Activated naive CD8-positive, alpha-beta T cell treated with anti-CD3 and anti-CD28 coated beads for 36 hours (primary cell): ENCODE measurements at places on chromosomes 11 and 22.

DNA sequence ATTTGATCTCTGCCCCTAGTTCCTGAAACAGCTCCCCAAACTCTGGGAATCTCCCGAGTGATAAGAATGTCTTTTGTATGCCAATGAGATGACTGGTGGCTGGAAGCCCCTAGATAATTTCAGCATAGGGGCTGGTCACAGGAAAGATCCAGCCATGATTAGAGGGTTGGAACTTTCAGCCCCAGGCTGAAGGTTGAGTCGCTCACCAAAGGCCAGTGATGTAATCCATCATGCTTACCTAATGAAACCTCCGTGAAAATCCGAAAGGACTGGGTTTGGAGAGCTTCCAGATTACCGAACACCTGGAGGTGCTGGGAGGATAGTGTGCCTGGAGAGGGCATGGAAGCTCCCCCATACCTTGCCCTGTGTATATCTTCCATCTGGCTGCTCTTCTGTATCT is 26.0 kb downstream of the LRRC32 start:
- no peak for DNase-seq

- DNase-seq: no peak
These were observed 4.3 kb upstream of the OR51V1 start for GRCh38 chr11:5204787-5205186.

- DNase-seq: peak; percentile 5
These were observed at the start of gene ANO5 for GRCh38 chr11:22192642-22193347. Gene ANO5, plus strand, starts transcription at chr11:22193085. Its CDS starts 408 bp downstream, at chr11:22193493.

- DNase-seq: no peak
These were observed 939.7 kb downstream of the DLG2 start for GRCh38 chr11:84687433-84687832.

GRCh38 chr11:115695677-115696364 is 191.6 kb upstream of the CADM1 start:
- no peak for DNase-seq

DNA sequence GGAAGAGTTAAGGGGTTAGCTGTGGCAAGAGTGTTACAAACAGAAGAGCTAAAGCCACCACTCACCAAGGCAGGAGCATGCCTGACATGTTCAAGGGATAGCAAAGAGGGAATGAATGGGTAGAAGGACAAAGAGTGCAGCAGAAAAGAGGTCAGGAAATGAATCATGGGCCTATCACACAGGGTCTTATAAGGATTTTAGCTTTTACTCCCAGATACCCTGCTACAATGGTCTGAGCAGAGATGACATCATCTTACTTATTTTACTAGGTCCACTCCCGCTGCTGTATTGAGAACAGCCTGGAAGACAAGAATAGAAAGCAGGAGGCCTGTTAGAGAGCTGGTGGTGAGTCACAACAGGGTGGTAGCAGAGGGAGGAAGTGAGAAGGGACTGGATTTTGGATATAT is 9.8 kb downstream of the TRAF6 start:
- DNase-seq: no peak

DNA sequence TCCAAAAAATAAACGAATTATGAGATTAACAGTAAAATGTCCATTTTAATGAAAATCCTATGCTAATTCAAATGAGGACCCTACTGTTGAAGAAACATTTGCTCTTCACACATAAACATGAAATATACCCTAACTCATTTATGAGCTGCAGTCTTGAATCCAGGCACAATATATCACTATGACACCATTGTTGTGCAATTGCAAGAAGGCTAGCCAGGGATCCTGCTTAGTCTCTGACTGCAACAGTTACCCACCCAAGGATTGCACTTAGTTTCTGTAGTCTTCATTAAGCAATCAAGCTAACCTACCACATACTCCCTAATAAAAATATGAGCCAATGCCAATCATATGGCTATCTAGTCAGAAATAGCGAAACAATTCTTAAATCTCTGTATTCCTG is 981.0 kb upstream of the FAT3 start:
- no peak for DNase-seq

DNA sequence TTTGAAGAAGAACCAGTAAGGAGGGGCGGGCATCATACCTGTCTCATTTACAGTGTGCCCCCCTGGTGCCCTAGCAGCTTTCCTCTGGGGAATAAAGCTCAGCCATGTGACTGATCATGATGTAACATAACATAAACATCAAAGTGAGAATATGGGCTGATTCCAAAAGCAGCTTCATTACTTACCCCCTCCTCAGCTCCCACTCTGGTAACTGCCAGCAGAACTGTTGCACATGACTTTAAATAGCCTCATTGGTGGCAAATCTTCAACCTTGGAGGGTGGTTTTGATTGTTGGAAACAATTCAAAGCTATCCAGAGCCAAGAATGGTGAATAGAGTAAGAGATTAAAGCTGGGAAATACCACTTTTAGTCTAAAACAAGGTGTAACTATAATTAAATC is 384.6 kb downstream of the BUD13 start:
- DNase-seq: no peak

GRCh38 chr11:87572881-87573280 is 535.1 kb downstream of the TMEM135 start:
- no peak for DNase-seq

GRCh38 chr11:11482730-11483129 is 129.7 kb upstream of the CSNK2A3 start:
- DNase-seq: no peak

DNA sequence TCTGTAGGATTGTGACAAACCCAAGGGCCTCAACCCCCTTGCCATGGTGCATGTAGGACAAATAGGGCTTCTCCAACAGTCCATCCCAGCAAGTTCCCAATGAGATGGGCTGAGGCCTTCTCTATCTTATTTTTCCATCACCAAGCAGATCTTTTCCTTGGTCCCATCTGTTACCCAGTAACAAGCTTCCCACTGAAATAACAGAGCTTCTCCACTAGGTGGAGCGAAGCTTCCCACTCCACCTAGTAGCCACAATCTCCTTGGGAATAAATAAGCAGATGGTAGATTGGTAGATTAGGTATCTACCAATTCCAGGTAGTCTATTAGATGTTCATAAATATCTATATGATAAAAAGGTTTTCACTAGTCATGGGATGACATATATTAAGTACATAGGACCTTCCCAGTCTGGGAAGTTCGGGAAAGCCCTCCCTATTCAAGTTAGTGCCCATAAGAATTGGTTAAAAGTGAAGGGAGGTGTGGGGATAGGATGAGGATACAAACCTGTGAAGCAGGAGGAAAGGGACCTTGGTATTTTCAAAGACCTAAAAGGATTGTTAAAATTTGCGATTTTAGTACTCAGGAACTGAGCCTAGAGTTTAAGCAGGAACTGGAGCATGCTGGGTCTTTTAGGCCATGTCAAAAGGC is 5.9 kb upstream of the OR52L1 start:
- no peak for DNase-seq

DNA sequence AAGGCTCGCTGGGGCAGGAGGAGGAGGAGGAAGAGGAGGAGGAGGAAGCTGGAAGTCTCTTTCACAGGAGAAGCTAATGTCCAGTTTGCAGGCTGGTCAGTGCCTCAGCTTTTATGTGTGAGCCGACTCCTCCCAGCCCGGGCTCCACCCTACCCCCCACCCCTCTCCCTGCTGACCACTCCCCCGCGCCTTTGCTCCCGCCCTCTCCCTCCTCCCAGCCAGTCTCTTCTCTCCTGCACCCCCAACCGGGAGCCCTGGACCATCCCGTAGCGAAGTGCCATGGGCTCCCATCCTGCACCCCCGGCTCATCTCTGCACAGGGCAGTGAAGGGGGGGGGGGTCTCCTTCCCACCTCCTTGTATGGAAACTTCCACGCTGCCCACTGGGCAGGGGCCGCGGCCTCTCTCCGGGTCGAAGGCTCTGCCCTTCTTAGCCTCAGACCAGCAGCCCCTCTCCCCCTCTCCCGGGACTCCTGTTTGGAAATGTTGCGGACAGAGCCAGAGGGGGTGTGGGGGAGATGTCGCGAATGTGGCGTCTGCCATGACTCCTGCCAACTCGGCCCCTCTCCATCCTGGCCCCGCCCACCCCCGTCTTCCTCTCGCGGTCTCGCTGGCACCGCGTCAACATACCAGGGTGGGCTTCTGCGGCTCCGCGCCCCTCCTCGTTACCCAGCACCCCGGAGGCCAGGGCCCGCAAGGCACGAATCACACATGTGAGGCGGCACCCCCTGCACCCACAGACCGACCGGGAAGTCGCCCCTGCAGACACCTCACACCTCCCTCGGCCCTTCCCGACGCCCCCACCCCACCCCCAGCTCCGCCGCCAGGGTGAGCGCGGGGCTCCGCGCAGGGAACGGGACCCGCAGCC is 1.8 kb downstream of the IGF2 start:
- no peak for DNase-seq

DNA sequence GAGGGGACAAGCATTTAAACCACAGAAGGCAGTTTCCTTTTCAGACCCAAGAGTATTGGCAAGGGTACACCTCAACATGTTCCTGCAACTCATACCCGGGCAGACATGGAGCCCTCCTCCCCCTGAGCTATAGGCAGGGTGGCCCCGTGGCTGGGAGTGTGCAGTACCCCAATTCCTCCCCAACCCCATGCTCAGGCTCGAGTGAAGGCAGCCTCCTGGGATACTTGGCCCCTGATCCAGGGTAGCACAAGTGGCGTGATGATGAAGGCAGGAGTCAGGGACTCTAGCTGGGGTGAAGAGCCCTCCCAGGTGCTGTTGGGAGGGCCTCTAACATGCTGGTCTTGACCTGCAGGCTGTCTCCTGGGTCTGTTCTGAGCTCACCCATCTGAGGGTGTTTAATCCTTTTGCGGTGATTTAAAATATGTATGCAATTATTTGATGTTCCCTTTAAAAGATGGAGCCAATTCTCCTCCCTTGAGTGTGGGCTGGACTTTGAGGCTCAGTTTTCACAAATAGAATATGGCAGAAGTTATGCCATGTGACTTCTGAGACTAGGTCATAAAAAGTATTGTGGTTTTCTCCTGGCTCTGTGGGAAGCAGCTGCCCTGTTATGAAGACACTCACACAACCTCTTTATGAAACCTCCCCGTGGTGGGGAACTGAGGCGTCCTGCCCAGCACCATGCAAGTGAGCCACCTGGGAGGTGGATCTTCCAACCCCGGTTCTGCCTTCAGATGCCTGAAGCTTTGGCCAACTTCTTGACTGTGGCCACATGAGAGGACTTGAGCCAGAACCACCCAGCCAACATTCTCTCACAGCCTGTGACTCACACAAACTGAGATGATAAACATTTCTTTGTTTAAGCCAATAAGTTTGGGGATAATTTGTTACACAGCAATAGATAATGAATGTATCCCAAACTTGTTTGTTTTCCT is 54.7 kb upstream of the NECTIN1 start:
- DNase-seq: no peak

- no peak for DNase-seq
These were observed 503.4 kb downstream of the DLG2 start for GRCh38 chr11:85123752-85124231.

GRCh38 chr11:65576232-65576866 is 496 bp downstream of the EHBP1L1 start:
- DNase-seq: no peak

- DNase-seq: no peak
These were observed 140.5 kb upstream of the PLET1 start for GRCh38 chr11:112401036-112401769.

DNA sequence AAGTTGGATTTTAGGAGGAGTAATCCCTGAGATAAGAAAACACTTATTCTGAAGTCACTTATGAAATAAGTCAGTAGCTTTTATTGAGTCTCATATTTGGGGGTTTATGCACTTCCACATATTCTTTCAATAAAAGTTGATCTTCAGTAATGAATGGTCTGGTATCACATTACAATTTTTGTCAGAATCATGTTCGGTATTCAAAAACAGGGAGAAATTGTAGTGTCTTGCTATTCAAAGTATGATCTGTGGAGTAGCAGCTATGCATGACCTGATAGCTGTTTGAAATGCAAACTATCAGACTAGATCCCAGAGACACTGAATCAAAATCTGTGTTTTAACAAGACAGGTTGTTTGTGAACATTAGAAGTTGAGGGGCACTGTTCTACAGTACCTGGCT is 857.6 kb downstream of the METTL15 start:
- no peak for DNase-seq

DNA sequence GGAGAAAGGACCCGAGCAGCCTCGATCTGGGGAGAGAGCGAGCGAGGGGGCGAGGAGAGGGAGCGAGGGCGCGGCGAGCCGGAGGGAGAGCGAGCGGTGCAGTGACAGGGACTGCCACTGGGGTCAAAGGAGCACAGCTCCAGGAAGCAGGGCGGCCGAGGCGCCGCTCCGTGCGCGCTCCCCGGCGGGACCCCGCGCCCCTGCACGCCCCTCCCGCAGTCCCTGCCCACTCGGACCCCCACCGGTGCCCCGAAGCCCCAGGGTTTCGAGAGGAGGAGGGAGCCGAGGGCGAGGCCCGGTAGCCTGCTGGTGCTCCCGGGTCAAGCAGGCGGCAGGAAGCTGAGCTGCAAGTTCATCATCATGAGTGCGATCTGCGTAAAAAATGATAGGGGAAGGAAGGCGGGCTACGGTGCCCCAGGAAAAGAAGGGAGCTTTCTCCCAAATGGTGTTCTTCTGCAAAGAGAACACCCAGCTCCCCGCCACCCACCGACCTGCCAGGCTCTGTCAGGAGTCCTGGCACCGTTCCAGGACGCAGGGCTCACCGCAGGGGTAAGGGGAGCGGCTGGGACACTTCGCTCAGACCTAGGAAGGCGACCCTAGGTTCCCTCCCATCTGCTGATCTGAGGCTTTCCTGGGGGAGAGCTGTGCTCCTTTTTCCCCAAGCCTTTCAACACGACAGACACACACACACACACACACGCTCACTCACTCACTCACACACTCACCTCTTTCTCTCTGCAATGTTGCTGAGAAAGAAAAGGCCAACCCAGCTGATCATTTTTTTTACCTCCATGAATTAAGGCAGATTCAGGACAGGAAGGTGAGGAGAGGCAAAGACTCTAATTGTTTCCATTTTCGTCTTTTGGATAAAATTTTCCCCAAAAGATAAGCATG is at the start of gene MPPED2:
Gene MPPED2 (minus strand): TSS at position 103 of the 894 bp plus-strand sequence. CDS start 5,980 bp downstream, outside the sequence.
- DNase-seq: peak; percentile 60

DNA sequence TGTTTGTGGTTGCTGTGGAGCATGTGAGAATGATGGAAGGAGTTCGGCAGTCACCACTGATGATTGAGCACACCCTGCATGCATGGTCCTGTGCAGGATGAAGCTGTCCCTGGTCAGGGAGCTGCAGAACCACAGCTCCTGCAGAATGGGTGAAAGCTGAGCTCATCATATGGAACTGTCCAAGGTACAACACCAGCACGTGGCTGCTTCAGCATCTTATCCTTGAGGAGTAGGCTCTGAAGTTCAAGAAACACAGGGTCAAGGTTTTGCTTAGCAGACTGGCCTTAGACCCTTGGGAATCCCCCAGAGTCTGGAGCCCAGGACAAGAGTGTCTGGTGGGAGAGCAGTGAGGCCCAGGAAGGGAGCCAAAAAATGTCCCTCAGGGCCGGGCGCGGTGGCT is 182.4 kb upstream of the LARGE1 start:
- no peak for DNase-seq

DNA sequence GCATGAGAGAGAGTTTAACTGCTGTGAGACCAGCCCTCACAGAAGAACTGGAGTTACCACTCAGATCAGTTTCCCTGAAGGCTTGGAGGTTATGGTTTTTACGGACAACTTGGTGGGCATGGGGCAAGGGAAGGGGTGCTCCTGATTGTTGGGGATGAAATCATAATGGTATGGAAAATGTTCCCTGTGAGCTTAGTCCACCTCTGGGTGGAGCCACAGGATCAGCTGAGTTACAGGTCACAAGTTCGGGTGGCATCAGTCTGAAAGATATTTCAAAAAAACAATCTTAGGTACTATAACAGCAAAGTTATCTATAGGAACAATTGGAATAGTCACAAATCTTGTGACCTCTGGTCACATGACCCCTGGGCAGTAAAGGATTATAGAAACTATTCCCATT is 162.9 kb downstream of the DLG2 start:
- DNase-seq: no peak
